Gastrocnemius medialis (tissue), 4 donors: ENCODE measurements at places on chromosomes 5 and 9. TPM values are rescaled to one million over a fixed set of nuclear protein-coding genes. Genes with fewer than 3 reads are reported as not detected.

The KCNIP1 gene
- not detected for total RNA-seq

The SLC28A3 gene
- 0.23 TPM for total RNA-seq

The DND1 gene
- total RNA-seq: 5.0 TPM

The ALDH1A1 gene
- total RNA-seq: 42.8 TPM

The CACFD1 gene
- 7.0 TPM for total RNA-seq

The PRRT1B gene
- not detected for total RNA-seq

The UNC5A gene
- 0.10 TPM for total RNA-seq

The N4BP3 gene
- total RNA-seq: 1.9 TPM

The ASPN gene
- 4.2 TPM for total RNA-seq

The PCDHGA4 gene
- 1.6 TPM for total RNA-seq

The CDH9 gene
- not detected for total RNA-seq

The DAB2IP gene
- 68.2 TPM for total RNA-seq

The SPINK5 gene
- not detected for total RNA-seq

The FOXI1 gene
- not detected for total RNA-seq

DNA sequence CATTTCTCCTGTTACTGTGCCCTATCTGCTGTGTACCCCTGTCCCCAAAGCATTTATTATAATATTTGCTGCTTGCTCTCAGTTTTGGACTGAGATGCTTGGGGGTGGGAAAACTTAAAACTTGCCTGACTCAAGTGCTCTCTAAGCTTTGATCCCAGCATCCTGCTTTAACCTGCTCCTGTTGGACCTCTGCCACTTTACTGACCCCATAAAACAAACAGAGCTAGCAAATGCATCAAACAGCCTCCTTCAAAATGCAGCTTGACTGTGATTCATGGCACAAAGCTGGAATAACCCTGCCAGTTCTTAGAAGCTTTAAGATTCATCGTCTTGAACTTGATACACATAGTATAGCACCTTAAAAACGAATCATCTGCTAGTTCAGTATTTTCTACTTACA lies 212.5 kb downstream of the DEPDC1B start:
- DNase-seq: no peak

DNA sequence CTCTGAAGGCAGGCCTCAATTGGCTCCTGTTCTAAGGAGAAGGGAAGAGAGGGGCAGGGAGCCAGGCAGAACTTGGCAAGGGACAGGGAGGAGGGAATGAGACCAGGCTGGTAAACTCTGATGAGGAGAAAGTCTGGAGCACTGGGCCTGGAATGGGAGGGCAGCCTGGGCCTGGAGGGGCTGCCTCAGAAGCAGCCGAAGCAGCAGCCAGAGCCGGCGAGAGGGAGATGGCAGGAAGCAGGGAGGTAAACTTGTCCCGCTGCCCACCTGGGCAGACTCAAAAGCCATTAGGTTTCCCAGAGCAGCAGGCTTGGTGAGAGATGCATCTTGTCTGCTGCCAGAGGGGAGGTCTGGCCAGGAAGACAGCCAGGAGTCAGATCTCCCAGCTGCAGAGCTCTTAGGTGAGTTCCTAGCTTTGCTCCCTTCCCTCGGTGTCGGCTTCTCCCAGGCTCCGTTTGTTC lies 37.0 kb upstream of the CRB2 start:
- no peak for DNase-seq

DNA sequence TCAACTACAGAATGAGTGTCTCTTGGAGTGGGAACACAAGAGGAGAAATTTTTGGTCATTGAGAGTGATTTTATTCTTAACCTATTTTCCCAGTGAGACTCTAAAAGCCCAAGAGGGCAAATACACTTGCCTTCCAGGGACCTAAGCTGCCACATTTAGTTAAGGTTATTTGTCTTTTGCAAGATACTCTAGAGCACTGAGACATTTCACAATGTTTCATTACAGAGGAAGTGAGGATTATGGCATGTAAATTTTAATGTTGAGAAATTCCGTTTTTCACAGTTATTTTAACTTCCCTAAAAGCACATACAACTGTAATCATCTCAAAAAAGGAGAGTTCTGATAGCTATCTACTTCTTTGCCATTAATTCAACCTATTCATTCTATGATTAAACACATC lies 38.7 kb upstream of the RAB3C start:
- DNase-seq: no peak

DNA sequence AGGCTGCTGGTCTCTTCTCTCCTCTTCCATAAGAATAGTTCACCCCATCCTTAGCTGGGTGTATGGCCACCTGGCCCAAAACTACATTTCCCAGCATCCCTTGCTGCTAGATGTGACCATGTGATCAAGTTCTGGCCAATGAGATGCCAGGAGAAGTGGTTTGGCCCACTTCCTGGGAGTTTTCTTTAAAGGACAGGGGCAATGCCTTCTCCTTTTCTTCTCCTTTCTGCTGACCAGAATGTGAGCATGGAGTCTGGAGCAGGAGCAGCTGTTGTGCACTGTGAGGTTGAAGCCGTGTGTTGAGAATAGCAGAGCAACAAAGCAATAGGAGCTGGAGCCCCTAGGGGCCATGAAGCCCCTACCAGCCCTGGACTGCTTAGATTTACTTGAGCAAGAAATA lies 36.8 kb downstream of the C9orf50 start:
- DNase-seq: peak; percentile 48

GRCh38 chr9:86968258-86968920 lies 21.1 kb upstream of the GAS1 start:
- no peak for DNase-seq

GRCh38 chr5:50712479-50712878 lies 46.0 kb downstream of the PARP8 start:
- DNase-seq: no peak

DNA sequence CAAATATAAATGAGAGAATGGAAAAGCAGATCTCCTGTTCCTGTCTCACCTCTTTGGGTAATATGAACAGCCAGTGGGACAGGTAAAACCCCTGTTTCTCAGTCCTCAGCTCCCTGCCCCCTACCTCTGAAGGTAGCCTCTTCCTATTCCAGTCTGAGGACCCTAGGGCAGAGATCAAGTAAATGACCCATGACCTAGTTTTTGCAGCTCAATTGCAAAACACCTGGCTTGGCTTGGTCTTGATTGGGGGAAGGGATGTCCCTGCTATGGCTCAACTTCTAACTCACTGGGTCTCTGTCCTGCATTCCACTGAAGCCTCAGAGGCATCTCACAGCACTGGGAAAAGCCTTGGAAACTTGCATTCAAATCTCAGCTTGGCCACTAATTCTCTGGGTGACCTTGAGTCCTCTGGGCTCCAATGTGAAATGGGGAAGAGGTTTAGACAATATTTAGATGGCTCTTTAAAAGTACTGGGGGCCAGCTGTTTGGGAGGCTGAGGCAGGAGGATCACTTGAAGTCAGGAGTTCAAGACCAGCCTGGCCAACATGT lies 1.6 kb upstream of the GALT start:
- DNase-seq: no peak

GRCh38 chr5:135591277-135591676 lies 12.5 kb upstream of the CXCL14 start:
- no peak for DNase-seq

DNA sequence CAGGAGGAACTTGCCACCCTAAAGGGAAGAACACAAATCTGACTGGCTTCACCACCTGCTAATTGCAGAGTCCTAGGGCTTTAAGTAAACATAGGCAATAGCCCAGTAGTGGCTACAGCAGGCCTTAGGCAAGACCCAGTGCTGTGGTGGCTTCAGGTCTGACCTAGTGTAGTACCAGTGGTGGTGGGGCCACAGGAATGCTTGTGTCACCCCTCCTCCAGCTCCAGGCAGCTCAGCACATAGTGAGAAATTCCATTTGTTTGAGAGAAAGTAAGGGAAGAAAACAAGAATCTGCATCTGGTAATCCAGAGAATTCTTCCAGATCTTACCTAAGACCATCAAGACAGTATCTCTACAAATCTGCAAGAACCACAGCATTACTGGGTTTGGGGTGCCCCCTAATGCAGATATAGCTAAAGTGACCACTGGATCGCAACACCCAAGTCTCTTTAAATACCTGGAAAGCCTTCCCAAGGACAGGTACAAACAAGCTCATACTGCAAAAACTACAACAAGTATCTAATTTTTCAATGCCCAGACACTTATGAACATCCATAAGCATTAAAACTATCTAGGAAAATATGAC lies 102.6 kb upstream of the TRPM3 start:
- no peak for DNase-seq

DNA sequence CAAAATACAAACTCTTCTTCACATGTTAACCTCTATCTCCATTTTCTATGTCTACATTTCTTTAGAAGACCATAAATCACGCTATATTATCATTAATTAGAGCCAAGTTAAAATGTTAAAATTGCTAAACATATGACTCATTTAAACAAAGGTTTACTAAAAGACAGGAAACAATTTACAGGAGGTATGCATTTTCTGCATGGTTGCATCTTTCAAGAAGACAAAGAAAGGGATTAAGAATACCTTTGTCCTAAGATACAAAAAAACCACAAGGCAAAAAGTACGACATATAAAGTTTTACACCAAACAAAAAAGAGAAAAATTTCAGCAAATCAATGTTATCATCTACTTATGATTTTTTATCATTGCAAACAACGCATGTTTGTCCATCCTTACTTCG lies 324.4 kb downstream of the PDE4D start:
- DNase-seq: no peak

DNA sequence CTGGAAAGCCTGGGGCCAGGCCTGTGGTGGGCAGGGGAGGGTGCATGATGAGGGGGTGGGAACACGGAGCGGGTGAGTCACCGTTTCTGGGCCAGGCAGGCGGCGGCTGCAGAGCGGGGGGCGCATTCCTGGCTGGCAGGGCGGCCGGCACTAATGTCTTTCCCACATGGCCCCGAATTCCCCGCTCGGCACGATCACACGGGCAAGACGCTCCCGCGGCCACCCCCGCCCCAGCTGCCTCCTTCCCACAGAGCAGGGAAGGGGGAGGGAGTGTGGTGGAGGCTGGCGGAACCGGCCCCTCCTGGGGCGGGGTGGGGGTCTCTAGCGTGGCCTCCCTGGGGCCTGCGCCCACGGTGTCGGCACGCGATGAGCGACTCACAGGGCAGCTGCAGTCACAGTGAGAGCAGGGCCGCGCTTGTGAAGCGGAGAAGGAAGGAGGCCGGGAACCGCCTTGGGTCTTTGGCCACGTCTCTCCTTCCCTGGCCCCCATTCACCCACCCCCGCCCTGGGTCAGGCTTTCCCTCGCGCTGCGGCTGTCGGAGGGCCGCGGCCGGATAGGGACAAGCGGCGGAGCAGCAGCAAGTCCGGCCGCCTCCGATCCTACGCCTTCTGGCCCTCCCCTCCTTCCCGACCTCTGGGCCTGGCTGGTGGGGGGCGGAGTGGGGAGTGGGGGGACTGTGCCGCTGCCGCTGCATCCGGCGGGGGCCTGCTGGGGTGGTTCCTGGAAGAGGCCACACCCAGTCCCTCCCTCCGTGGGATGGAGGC lies 48.9 kb downstream of the CXXC5 start:
- no peak for DNase-seq

DNA sequence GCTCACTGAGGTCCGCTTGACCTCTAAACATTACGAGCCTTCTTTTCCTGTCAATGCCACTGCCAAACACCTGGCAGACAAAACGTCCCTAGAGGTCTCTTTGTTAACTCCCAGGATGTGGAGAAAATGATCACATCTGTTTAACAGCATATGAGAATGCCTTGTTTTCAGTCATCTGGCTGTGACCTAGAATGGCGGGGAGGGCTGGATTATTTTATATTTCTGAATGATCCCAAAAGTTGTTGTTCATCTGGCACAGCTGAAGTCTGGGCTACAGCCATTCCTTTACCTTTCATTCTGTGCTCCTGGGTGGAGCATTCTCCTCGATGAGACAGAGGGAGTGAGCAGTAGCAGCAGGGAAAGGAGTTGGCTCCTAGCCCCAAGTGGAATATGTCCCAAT lies 138.2 kb downstream of the PRDM6 start:
- DNase-seq: no peak

- no peak for DNase-seq
These were observed at the start of gene CARD9 for GRCh38 chr9:136373300-136374182. Gene CARD9 (minus strand): TSS chr9:136373669. CDS start chr9:136372078, 1,591 bp downstream.

GRCh38 chr9:96217754-96218693 lies 84.0 kb downstream of the HSD17B3 start:
- DNase-seq: peak; percentile 18

GRCh38 chr9:71010258-71010657 lies 111.2 kb downstream of the TRPM3 start:
- DNase-seq: no peak

GRCh38 chr9:124574534-124575375 lies 67.6 kb upstream of the NR5A1 start:
- no peak for DNase-seq

- DNase-seq: no peak
These were observed 70.0 kb upstream of the IL17B start for GRCh38 chr5:149448831-149449714.

- DNase-seq: no peak
These were observed 719.6 kb upstream of the GRAMD2B start for GRCh38 chr5:125703616-125704015.
